ENCODE measurements at places on chromosomes 3 and 15.

DNA sequence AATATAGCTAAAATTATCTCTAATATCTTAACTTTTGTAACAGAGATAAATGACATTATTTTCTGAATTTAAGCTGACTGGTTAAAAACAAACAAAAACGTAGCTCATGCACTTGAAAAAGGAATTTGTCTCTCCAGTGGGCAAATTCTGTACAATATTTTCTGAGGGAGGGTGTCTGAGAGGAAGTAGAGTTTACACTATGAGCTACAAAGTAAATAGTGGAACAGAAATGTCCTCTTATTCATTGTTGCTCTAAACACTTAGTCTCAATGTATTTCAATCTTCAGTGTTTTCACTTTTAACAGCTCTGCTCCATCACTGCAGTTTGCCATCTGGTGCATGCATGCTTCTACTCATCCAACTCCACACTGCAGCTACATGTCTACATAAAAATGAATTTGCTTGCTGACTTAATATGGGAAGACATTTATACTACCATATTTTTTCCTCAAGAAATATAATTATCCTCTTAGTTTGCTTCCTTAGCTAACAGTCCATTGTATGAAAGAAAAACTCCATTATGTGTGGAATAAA is 817.4 kb upstream of the LMCD1 start:
- no peak for DNase-seq

GRCh38 chr3:15333099-15333955 is 941 bp upstream of the SH3BP5 start:
- no peak for DNase-seq

- no peak for DNase-seq
These were observed 151.4 kb downstream of the TIGIT start for GRCh38 chr3:114445233-114445632.

DNA sequence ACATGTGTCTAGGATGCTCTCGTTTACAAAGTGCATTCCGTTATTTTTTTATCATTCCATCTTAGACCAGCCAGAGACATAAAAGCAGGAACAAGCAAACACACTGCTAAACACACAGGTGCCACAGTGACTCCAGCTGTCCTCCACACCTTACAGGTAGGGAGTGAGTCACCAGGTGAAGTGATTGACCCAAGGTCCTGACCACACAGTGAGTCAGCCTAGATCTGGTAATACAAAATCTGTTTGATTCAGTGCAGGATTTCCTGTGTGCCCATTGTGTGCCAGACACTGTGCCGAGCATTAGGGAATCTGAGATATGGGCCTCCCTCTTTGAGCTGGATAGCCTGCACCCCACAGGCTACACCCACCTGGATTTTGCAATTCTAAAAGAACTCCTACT is 16.7 kb upstream of the BFSP2 start:
- DNase-seq: no peak

DNA sequence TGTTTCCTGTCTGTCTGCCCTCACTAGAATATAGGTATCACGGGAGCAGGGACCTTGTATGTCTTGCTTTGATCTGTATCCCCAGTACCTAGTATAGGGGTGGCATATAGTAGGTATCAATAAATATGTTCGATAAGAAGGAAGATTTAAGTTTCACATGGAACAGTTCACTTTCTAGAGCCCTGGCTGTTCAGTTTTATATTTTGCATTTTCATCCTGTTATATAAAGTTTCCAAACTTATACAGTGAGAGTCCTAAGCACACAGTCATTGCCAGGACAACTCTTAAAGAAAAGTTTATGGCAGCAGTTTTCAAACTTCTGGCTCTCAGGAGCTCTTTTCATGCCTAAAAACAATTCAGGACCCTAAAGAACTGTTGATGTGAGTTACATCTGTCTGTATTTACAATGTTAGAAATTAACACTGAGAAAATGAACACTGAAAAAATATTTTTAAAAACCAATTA is 13.4 kb downstream of the ITPR1 start:
- no peak for DNase-seq

GRCh38 chr3:136928240-136928639 is 29.5 kb upstream of the IL20RB start:
- DNase-seq: no peak

DNA sequence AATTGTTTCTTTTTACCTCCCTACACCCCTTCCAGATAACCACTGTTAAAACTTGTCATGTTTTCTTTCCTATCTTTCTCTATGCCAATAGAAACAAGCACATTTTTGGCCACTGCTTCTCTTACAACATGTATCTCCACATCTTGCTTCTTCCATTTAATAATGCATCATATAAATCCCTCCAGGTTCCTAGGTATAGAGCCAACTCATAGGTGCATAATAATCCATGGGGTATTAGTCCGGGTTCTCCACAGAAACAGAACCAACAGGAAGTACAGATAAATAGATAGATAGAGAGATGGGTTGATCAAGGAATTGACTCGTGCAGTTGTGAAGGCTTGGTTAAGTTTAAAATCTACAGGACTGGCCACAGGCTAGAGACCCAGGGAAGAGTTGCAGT is 41.5 kb upstream of the PSMD6 start:
- DNase-seq: no peak

DNA sequence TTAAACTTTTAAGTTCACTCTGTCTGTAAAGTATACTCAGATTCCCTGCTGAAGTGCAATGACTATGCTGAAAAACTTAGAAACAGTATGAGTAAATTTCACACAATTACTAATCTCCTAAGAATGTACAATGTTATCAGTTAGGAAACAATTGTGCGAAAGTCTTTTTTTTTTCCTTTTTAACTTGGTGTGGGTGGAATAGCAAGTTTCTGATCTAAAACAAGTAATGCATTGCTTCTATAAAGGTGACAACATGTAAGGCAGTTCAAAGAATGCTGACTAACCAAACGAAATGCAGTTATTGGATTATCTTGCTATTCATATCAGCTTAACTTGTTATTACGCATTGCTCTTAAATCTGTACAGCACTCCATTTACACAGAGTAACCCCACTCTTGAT is 19.3 kb upstream of the SLC12A8 start:
- no peak for DNase-seq

DNA sequence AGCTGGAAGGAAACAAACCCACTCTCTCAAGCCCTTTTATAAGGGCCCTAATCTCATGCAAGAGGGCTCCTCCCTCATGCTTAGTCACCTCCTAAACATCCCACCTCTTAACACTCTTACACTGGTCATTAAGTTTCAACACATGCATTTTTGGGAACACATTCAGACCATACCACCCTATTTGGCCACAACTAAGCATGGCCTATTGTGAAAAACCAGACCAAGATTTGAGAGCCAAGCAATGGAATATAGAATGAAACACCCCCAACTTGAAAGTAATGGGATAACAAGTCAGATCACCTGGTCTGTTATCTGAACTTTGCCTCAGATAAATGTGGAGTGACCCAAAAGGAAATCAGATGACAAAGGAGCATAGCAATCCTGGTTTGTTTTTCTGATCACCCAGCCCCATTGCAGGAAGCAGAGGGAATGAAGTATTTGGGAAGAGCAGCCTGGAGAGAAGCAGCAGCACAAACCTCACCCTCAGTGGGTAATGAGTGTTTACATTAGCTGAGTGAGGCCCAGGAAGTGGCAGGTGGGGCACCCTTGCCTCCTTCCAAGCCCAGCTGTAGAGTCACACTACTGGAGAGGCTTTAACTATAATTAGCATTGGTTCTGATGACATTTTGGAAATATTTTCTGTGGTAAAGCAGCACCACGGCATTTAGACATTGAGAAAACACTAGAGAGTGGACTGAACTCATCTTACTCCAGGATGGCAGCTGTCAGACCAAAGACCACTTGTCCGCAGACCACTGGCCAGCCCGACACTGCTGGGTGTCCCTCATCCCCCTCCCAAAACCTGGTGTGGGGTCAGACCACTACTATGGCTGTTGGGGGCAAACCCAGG is 48.8 kb upstream of the PRTG start:
- DNase-seq: no peak

- no peak for DNase-seq
These were observed 201.9 kb upstream of the STRIT1 start for GRCh38 chr3:155495387-155495786.

DNA sequence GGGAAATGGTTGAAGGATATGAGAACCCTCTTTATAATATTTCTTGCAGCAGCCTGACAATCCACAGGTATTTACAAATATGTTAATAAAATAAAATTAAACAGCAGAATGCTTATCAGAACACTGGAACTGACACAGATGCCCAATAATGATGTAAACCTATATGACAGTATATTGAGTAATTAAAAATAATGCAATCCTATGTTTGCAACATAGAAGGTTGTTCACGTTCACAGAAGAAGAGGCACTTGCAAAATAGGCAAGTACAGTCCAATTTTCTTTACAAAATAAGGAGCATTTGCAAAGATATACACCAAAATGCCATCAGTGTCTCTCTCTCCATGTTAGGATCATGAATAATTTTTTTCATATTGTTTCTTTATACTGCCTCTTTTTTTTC is 397.0 kb upstream of the WNT5A start:
- DNase-seq: no peak

GRCh38 chr3:135136361-135137100 is 341.5 kb downstream of the EPHB1 start:
- no peak for DNase-seq

DNA sequence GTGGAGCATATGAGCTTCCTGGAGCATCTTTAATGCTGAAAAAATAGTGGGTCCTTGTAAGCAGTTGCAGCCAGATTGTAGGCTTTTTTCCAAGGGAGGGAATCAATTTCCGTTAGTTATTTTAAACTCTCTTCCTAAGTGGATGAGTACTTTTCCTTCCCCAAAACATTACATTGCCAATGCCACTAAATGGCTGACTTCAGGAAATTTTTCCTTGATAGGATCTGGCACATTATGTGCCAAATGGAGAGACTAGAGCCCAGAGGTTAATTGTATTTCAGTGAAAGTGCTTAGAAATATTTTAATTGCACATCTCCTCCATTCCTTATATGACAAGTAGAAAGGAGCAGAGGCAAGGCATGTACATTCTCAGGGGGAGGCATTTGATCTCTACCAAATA is 83.5 kb downstream of the TNFAIP8L3 start:
- no peak for DNase-seq

DNA sequence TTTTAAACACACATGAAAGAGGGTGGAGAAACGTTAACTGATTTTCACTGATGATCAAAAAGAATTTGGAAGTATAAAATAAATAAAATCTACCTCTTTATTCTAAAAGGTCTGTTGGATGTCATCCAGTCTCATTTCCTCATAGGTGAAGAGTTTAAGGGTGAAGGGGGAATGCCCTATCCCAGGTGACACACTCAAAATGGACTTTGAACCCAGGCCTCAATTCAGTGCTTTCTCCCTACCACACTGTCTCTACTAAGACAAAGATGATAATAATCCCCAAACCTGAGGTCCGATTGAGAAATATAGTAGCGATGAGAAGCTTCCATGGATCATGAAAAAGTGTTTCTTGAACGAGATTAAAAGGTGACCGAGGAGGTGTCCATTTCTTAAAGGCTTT is 5.1 kb upstream of the EFCAB12 start:
- DNase-seq: no peak

DNA sequence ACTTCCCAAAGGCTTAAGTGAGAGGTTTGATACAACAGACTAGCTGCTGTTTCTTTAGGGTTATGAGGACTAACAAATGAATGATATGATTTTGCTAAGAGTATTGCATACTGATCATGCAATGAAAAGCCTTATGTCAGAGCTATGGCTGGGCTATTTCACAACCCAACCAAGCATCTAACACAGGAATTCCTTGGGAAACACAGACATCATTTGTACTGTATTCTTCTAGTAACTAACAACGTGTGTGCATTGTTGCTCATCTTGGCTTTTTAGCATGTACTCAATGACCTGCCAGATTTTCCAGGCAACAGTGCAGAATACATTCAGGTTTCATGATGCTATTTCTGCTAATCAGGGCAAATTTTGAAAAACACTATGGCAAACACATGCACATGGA is 19.3 kb downstream of the PDZRN3 start:
- DNase-seq: no peak

DNA sequence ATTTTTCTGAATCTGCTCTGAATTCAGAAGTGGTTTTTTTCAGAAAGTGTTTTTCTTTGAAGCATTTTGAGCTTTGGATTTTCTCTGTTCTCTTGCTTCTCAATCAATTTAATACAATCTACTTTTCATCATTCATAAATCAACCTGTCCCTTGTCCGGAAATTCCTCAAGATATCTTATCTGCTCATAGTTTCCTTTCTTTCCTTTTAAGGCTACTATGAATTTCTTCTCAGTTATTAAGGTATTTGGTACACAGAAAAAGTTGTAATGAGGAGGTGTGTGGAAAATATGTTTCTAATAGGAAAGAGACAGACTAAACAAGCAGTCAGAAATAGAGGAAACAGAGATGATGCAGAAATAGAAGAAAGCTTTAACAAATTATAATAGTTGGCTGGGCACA is 14.4 kb downstream of the CGGBP1 start:
- no peak for DNase-seq

DNA sequence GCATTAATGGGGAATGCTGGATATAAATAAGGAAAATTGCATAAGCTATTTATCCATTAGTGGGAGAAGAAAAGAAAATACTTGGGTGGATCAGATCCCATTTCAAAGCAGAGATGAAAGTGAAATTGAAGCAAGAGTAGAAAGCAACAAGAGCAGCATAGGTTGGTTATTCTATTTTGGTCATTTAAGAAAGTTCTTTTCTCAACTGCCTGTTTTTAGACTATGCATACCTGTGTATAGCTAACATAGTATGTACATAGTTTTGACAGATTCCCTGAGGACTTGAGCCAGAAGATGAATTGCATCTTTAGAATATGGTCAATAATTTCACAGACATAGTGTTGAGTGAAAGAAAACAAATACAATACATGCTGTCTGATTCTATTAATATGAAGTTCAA is 29.0 kb upstream of the DENND4A start:
- DNase-seq: no peak

GRCh38 chr15:100898661-100899462 is 19.2 kb downstream of the ALDH1A3 start:
- DNase-seq: no peak

DNA sequence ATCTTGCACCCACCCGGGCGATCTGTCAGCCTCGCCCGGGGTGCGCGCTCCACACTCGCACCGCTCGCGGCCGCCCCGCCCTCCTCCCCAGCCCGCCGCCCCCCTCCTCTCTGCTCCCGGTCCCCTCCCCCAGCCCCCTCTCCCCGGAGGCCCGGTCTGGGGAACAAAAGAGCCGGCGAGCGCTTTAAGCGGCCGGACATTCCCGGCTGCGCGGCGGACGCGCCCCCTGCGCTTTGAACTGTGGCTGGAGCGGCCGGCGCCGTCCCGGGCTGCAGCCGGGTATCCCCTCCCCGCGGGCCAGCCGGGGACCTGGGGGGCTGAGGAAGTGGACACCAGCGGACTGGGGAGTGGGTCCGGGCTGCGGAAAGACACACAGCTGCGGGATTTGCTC is at the start of gene IGDCC3:
IGDCC3 (minus strand) TSS at position 27 of the 391 bp plus-strand sequence. CDS start 214 bp downstream, outside the sequence.
- no peak for DNase-seq

- DNase-seq: no peak
These were observed 106.3 kb downstream of the PLD1 start for GRCh38 chr3:171704002-171704401.

- DNase-seq: no peak
These were observed 476.9 kb downstream of the SQOR start for GRCh38 chr15:46111730-46112129.

- DNase-seq: no peak
These were observed 75.8 kb downstream of the FAIM start for GRCh38 chr3:138684396-138684795.
